ENCODE measurements at places on chromosomes 3 and 15. TPM values are rescaled to one million over a fixed set of nuclear protein-coding genes. Genes with fewer than 3 reads are reported as not detected.

- DNase-seq, result no peak
Measured at GRCh38 chr3:126677862-126678503, 23.1 kb upstream of the TXNRD3 start.

- DNase-seq, result no peak
Measured at GRCh38 chr15:41269887-41270286, 38.8 kb downstream of the CHP1 start.

DNA sequence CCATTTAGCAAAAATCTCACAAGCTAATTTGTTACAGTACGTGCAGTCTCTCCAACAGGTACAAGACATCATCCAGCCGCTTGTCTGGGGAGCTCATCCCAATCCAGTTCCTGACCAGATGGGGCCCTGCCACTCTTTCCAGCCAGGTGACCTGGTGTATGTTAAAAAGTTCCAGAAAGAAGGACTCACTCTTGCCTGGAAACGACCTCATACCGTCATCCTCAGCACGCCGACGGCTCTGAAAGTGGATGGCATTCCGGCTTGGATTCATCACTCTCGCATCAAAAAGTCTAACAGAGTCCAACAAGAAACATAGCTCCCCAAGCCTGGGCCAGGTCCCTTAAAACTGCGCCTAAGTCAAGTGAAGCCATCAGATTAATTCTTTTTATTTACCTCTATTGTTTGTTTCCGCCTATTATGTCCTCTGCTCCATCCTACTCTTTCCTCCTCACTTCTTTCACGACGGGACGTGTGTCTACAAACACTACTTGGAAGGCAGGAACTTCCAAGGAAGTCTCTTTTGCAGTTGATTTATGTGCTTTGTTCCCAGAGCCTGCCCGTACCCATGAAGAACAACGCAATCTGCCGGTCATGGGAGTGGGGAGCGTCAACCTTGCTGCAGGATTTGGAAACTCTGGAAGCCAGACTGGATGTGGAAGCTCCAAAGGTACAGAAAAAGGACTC is 37.5 kb downstream of the ZBTB11 start:
- DNase-seq, result no peak

DNA sequence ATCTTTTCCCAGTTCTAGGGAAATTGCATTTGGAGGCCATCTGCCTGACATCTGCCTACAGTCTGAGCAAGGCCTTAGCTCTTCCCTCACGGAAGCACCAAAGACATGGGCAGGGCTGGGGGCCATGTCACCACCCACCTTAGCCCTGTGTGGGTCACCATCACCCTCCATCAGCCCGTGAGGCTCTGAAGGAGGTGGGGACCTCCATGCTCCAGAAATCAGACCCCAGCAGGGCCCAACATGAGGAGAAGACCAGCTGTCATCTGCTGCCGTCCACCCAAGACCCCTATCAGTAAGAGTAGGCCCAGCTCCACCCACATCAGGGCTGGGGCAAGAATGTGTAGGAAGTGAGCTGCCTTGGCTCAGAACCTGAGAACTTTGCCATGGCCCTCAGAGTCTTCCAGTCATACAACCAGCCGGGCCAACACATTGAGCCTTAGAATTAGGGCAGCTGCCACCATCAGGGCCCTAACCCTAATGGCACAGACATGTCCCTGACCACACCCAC is 1.9 kb downstream of the TMIE start:
- DNase-seq, result no peak

DNA sequence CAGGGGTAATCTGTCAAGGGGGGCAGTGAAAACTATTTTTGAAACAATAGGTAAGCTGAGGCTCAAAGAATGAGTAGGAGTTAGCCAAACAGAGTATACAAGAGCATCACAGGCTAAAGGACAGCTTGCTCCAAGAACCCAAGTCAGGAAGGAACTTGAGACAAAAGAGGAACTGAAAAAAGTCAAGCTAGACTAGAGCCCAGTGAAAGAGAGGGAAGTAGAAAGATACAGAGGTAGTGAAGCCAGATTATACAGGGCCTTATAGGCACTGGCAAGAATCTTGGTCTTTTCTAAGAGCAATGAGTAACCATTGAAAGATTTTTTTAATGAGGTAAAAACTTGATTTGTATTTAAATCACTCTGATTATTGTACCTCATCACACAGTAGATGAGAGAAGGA is 69.9 kb downstream of the FILIP1L start:
- no peak for DNase-seq

TUBGCP4 gene
- total RNA-seq, result 13.2 TPM

DNA sequence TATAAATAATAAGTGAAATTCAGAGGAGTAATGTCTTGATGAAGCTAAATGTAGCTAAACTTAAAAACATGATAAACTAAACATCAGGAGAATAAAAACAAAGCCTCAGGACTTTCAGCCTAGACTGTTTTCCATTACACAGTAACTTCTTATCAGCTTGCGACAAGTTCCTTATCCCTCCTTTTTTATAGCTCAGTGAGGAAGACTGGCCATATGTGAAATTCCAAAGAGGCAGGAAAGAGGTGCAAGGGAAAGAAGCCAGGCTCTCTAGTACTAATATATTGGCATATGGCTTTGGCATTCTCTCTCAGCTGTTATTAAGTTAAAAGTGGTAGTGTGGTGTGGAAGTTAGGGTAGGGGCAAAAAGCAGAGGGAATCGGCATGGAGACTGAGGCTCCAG is 4.4 kb downstream of the COX17 start:
- DNase-seq, result no peak

- DNase-seq, result peak; percentile 49
Measured at GRCh38 chr3:140736863-140737460, 59.1 kb downstream of the TRIM42 start.

OXTR gene
- total RNA-seq, result 0.63 TPM

DNA sequence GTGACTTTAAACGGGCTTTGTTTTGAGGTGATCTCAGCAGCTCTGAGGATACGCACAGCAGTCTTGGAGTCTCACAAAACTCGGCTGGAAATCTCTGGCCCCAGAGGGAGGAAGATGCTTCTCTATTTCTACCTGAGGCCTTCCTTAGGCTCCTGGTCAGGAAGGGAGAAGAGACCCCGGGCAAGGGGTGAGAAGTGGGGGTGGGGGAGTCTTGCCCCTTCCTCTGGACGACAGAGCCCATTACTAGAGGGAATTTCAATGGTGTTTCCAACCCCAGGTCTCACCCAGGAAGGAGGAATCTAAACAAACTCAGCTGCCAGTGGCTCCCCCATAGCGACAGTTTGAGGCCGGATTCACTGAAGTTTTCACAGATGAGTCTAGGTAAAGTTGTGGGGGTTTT is 37.4 kb upstream of the PCSK6 start:
- no peak for DNase-seq

ACVR2B gene
- total RNA-seq, result 2.9 TPM

DNA sequence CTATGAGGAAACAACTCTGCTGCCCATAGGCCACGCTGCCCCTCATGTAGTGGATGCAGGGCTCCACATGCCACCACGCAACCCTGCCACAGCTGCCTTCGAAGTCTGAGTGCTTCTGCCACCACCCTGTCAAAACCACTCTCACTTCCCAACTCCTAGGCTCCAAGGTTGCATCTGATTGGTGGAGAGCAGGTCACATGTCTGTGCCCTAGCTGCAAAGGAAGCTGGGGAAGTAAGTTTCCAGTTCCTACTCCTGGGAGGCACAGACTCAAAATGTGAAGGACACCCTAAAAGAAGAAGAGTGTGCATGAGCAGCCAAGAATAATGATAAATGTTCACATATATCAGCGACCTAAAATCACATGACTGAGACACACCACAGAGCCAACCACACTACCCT is 31.9 kb upstream of the TICRR start:
- no peak for DNase-seq

- no peak for DNase-seq
Measured at GRCh38 chr3:29271475-29271874, 9.4 kb upstream of the RBMS3 start.

DNA sequence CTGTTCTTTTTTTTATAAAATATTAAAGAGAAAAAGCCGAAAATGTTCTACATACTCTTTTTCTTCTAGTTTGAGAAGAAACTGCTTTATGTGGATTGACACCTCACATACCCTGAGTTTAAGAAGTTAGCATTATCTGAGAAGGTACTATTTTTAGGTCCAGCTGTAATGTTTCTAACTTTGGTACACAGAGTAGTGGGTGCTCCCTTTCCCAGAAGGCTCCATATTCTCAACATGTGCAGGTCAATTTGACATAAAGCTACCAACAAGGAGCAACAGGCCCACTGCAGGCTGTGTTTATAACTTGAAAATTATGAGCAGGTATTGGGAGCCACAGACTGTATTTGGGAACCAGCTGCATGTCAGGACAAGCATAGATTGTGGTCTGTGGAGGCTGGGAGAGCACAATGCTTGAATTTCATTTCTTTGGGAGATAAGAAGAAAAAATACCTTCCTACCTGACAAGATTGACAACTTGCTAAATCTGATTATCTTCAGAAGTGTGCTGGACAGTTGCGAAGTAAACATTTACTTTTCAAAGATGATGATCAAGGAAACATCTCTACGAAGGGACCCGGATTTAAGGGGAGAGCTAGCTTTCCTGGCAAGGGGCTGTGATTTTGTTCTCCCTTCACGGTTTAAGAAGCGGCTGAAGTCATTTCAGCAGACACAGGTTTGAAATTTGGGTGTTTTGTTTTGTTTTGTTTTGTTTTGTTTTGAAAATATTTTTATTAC is 57.2 kb downstream of the PPP2R3A start:
- DNase-seq, result no peak

- peak; percentile 58 for DNase-seq
Measured at GRCh38 chr15:38217191-38217595, 35.4 kb upstream of the SPRED1 start.

GRCh38 chr3:125051715-125052581 is 3.8 kb downstream of the HEG1 start:
- DNase-seq, result peak; percentile 86

GRCh38 chr15:48974882-48975281 is 11.2 kb upstream of the SHC4 start:
- no peak for DNase-seq

GRCh38 chr3:162719684-162720341 is 1223.2 kb downstream of the OTOL1 start:
- DNase-seq, result peak; percentile 45

DNA sequence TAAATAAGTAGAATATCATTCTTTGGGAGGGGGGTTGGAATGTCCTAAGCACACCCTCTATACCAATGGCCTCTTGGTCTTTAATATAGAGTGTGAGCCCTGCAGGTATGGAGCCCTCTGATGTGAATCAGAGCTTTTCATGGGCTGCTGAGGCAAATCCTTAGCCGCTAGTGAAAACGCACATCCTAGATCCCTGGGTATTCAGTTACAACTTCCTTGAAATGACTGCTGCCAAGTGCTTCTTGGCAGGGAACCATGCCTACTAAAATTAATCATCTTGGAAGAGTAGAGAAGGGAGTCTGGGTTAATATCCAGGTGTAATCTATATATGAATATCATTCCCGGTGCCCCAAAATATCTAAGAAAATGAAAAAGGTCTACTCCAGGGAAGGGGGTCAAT is 109.1 kb downstream of the POLQ start:
- DNase-seq, result no peak

GRCh38 chr3:128725547-128726022 is 398 bp upstream of the RAB7A start:
- no peak for DNase-seq

DNA sequence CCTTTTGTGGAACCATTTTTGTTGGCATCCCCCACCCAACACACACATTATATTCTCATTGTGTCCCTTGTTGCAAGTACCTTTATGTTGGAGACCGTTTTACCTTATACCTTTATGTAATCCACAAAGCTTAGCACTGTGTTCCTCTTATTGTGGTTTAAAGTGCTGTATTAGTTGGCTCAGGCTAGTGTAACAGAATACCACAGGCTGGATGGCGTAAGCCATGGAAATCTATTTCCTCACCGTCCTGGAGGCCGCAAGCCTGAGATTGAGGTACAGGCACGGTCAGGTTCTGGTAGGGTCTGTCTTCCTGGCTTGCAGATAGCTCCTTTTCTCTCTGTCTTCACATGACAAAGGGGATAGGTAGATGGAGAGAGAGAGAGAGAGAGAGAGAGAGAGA is 302.8 kb downstream of the ROBO2 start:
- no peak for DNase-seq

GRCh38 chr3:71156062-71156665 is 427.4 kb downstream of the FOXP1 start:
- no peak for DNase-seq

GOLGA6L7 gene
- total RNA-seq, result not detected

FAM107A gene
- 0.11 TPM for total RNA-seq

SLCO2A1 gene
- 4.8 TPM for total RNA-seq

GPR176 gene
- total RNA-seq, result 32.4 TPM

GRCh38 chr3:196419386-196419785 is 12.8 kb downstream of the UBXN7 start:
- no peak for DNase-seq

CGNL1 gene
- 0.30 TPM for total RNA-seq

DNA sequence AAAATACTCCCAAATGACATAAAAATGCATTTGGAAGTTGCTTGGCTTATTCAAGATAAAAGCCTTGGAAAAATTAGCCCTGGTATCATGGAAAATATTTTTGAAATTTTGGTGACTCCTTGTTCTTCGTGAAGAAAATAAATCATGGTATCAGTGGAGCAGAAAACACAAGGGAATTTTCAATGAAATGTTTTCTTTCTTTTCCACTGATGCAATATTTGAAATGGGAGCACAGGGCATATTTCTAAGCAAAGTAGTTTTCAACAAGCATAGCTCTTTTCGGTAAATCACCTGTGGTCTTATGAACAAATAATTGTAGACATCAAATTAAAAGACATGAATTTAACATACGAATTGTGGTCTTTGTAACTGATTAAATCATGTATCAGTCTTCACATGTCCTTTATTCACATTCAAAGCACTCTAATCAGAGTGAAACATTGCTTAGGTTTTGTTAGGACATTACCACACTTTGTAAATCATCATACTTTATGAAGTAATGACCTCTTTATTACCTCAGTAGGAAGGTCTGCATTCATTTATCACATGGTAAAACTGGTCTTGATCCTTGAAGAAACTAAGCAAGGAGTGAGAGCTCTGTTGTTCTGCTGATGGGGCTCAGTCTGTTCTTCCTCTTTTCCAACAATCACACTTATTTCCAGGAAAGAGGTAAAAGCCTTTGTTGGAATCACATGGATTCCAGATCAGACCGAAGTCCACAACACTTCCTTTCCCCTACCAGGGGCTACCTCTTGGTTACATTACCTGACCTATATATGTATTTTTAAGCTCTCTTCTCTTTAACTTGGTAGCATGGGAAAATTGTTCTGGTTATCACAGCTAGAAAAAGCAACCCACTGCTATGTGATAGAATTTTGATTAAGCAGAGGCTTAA is 413.5 kb upstream of the THBS1 start:
- DNase-seq, result no peak

ATG7 gene
- 47.9 TPM for total RNA-seq

CLSTN2 gene
- 0.86 TPM for total RNA-seq

All from Daoy (cell line).